HepG2 (cell line): ENCODE measurements at places on chromosomes 2 and 18.

DNA sequence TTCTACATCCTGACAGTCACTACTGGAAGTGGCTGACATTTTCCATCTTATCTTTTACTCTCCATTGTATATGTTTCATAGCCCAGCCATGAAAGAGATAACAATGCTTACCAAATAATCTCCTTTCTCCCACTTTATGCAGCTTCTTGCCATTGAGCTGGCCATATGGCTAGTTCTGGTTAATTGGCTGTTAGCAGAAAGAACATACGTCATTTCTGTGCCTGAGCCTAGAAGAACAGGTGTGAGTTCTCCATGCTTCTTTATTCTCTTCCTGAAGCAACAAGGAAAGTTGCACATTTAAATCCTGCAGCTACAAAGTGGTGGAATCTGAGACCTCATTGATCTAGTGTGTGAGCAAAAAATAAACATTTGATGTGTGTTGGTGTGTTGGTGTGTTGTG, 82.0 kb upstream of the FSHR start:
- no peak for DNase-seq

DNA sequence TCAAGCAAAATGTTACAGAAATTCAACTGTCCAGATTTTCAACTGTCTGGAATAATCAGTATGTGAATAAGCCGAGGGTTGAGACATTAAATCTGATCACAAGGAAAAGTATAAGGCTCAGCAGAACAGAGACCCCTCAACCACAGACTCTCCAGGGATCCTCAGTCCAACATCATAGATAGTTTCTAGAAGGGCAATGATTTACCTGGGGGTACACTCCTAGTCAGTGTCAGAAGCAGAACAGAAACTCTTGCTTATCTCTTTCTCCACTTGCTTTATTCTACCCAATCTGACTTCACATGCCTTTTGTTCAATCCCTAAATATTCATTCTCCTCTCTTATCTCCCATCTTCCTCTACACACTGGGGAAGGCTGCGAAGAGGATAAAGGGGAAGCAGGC, 36.4 kb downstream of the ICOS start:
- DNase-seq, result no peak

DNA sequence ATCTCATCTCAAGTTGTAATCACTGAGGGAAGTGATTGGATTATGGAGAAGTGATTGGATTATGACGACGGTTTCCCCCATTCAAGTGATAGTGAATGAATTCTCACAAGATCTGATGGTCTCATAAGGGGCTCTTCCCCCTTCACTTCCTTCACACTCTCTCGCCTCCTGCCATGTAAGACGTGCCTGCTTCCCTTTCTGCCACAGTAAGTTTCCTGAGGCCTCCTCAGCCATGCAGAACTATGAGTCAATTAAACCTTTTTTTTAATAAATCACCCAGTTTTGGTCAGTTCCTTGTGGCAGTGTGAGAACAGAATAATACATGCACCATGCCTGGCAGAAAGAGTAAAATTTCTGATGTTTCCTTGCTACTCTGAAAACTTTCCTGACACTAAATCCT, 36.6 kb downstream of the CEP68 start:
- DNase-seq, result no peak

GRCh38 chr2:12099374-12099773, 352.9 kb downstream of the LPIN1 start:
- DNase-seq, result no peak

DNA sequence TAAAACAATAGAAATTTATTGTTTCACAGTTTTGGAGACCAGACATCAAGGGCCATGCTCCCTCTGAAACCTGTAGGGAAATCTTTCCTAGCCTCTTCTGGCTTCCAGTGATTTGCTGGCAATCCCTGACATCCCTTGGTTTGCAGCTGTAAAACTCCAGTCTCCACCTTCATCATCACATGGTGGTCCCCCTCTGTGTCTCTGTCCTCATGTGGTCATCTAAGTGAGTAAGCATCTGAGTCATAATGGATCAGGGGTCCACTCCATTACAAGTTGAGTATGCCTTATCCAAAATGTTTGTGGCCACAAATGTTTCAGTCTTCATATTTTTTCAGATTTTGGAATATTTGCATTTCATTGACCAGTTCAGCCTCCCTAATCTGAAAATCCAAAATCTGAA, 5.6 kb upstream of the SGPP2 start:
- DNase-seq, result no peak

DNA sequence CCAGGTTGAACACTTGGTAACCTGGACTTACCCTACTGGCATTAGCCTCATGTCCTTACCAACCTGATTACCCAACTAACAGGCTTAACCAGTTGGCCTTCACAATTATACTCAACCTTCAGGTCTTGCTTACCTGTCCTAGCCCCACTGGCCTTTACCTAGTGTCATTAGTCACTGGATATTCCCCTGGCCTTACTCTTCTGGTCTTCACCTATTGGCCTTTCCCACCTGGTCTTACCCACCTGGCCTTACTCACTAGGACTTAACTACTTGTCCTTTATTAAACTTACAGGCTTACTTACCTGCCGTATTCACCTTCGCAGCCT, 131.1 kb upstream of the ZSWIM2 start:
- no peak for DNase-seq

GRCh38 chr2:73268830-73269685, 15.2 kb downstream of the FBXO41 start:
- no peak for DNase-seq

GRCh38 chr2:240991378-240992263, 6.8 kb upstream of the SNED1 start:
- peak; percentile 58 for DNase-seq

- DNase-seq, result no peak
Measured at GRCh38 chr2:223896833-223897311, 48.3 kb downstream of the WDFY1 start.

DNA sequence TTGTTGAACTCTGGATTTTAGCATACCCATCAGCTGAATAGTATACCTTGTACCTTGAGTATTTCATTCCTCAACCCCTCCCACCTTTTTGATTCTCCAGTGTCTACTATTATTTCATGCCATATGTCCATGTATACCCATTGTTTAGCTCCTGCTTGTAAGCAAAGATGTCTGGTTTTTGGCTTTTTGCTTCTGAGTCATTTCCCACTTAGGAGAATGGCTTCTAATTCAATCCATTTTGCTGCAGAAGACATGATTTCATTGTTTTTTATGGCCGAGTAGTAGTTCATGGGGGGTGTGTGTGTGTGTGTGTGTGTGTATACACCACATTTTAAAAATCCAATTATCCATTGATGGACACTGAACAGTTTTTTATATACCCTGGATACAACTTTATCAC, 24.3 kb upstream of the MOCOS start:
- no peak for DNase-seq

GRCh38 chr2:98009887-98010760, 14.4 kb upstream of the TMEM131 start:
- DNase-seq, result no peak

GRCh38 chr2:224882291-224883171, 159.7 kb downstream of the DOCK10 start:
- DNase-seq, result no peak

GRCh38 chr18:45974088-45974536, 7.0 kb upstream of the EPG5 start:
- peak; percentile 67 for DNase-seq

DNA sequence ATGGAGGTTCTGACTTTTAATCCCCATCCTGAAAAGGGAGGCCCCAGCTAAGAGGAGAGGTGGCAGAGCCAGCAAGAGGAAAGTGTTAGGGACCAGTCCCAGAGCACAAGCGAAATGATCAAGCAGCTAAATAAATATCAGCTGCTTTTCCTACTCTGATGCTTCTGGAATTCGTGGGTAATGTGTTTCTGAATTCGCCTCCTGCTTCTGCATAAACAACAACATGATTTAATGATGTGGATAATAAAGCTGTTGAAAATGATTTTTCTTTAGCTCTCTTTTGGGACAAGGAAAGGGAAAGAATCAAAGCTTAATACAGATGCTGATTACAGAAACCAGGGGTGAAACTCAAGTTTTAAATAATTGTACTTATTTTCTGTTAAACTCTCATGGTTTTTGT, 329.7 kb downstream of the PDE11A start:
- DNase-seq, result no peak

DNA sequence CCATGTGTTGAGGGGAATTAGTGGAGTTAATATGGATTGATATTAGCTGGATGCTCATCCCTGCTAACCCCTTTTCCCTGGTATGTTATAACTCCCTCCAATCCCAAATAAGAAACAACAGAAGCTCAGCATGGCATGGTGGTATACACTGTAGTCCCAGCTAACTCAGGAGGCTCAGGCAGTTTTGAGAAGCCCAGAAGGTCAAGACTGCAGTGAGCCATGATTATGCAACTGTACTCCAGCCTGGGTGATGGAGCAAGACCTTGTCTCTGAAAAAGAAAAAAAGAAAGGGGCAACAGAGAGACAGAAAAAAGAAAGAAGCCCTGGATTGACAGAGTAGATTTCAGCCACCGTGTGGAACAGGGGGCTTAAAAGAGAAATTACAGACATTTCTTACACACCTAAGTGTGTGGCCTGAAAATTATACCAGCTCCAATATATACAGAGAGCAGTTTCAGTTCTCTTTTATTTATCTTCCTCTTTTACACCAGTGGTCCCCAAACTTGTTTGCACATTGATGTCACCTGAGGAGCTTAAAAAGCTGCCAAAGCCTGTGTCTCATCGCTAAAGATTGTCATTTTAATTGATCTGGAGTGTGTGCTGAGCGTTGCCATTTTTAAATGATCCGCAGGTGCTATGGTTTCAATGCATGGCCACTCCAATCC, 203.6 kb downstream of the UBE2E3 start:
- DNase-seq, result no peak

DNA sequence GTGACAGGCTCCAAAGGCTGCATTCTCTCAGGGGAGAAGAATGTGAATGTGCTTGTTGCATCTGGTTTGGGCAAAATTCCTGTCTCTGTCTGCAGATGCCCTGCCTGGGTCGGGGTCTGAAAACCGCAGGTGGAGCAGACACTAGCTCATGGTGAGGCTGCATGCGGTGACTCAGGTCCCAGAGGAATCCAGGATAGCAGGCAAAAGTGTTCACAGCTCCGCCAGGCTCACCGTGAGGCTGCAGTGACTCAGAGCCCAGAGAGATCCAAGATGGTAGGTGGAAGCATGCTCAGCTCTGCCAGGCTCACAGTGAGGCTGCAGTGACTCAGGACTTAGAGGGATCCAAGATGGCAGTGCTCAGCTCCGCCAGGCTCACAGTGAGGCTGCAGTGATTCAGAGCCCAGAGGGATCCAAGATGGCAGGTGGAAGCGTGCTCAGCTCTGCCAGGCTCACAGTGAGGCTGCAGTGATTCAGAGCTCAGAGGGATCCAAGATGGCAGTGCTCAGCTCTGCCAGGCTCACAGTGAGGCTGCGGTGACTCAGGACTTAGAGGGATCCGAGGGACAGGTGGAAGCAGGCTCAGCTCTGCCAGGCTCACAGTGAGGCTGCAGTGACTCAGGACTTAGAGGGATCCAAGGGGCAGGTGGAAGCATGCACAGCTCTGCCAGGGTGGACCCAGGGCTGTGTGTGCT, 200.5 kb downstream of the ACKR3 start:
- DNase-seq, result no peak

DNA sequence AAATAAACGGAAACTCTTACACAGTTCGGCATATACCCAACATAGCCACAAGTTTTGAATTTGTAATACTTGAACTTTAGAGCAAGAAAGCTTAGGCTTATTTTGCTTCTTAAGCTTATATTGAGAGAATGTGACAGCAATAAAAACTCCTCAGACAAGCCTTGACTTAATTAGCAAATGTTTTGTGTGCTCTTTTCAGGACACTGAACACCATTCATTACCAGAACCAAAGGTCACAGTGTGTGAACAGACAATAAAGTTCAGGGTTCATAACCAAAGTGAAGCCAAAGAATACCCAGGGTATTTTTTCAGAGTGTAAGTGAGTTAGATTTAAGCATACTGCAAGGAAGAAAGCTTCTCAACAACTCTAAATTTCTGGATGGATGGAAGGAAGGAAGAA, 605.8 kb downstream of the METTL4 start:
- DNase-seq, result no peak

- DNase-seq, result peak; percentile 74
Measured at GRCh38 chr2:43158259-43158880, 68.0 kb downstream of the ZFP36L2 start.

GRCh38 chr18:58887613-58887963, 22.9 kb downstream of the ZNF532 start:
- DNase-seq, result no peak

DNA sequence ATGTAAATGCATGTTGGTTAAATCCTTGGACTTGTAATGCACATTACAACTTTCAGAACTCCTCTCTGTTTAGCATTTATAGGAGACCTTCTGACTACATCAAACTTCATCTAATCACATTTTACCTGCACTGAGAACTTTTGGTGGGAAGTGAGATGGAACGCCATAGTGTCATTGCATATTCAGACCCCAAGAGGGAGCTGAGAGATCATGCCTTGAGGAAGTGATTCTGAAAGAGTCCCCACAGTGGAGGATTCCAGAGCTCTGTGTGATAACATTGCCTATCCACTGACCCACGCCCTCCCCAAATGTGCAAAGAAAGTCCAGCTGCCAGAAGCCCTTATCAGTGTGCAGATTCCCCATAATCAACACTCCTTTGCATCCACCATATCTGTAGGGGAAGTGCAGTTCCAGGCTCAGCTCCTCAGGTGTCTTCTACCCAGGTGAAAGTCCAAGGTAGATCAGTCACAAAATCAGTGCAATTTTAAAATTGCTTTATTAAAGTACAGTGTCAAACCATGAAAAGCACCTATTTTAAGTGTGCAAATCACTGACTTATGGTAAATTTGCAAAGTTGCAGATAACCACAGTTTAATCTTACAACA, 212.4 kb downstream of the RPIA start:
- peak; percentile 58 for DNase-seq

DNA sequence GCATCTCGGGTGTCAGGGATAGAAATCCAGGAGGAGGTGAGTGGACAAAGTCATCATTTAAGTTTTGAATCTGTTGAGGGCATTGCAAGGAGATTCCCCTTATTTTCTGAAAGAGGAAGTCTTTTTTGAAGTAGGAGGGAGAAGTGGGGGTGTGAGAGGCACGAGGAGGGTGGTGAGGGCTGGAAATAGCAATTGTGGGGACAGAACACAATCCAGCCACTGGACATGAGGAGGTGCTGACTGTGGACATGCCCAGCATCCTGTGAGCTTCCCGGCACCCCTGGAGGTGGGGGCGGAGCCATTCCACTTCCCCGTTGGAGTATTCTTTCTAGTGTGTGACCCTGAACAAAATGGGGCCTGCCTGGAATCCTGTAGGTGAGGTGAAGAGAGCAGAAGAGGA, 310.7 kb upstream of the EPAS1 start:
- no peak for DNase-seq

GRCh38 chr2:222743251-222743812, 71.9 kb downstream of the MOGAT1 start:
- DNase-seq, result no peak

GRCh38 chr18:35088921-35089320, 47.7 kb downstream of the MAPRE2 start:
- no peak for DNase-seq

GRCh38 chr2:99152199-99152895, 2.4 kb downstream of the TSGA10 start:
- DNase-seq, result no peak

DNA sequence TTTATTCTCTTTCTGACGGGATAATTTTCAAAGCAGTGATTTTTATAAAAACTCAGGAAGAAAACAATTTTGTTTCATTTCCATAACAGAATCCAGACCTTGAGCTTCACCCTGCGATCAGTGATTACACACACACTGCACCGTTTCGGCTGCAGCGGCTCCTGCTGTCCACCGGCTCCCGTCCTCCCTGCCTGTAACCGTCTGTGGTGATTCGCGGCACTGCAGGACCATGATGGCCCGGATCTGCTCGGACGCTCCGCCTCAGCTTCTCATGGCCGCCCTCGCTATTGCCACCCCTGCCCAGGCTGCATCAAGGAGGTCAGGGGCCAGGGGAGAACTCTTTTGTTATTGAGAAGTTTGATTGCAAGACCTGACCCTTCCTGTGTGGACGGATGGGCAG, 246.1 kb downstream of the TWIST2 start:
- DNase-seq, result no peak
